ENCODE measurements at places on chromosomes 3 and 15. TPM values are rescaled to one million over a fixed set of nuclear protein-coding genes. Genes with fewer than 3 reads are reported as not detected.

Gene SEC62
- 66.4 TPM for total RNA-seq

Gene MRAS
- 16.1 TPM for total RNA-seq

Gene PATL2
- not detected for total RNA-seq

Gene GRK7
- total RNA-seq, result not detected

Gene CELF6
- 0.36 TPM for total RNA-seq

Gene ACTR8
- 29.8 TPM for total RNA-seq

Gene RPUSD2
- total RNA-seq, result 20.5 TPM

Gene GHSR
- total RNA-seq, result not detected

Gene CCR2
- total RNA-seq, result not detected

Gene CACNA2D3
- total RNA-seq, result 1.6 TPM

Gene UBAP1L
- 2.8 TPM for total RNA-seq

Gene GPR62
- total RNA-seq, result 0.41 TPM

Gene GP5
- 0.09 TPM for total RNA-seq

- DNase-seq, result peak; percentile 95
Measured at GRCh38 chr15:72155635-72156616, 37.7 kb downstream of the SENP8 start.

- DNase-seq, result peak; percentile 72
Measured at GRCh38 chr15:40441565-40442531, 1.1 kb downstream of the BAHD1 start.

- DNase-seq, result no peak
Measured at GRCh38 chr15:86550075-86550474, 470.4 kb downstream of the AGBL1 start.

DNA sequence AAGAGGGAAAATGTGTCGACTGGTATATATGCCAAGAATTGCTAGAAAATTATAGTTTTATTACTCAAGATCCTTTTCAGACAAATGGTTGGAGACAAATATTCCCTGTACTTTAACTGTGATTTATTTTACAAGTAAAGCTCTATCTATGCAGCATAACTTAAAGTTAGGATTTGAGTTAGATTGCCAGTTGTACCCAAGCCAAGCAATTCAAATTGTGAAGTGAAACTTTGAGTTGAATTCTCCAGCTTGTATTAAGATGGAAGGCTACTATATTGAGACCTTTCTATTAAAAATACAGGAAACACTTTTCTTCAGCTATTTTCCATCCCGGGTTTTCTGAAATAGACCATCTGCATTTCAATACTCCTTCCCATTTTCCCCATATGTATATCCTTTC, 333.1 kb upstream of the RBMS3 start:
- DNase-seq, result no peak

DNA sequence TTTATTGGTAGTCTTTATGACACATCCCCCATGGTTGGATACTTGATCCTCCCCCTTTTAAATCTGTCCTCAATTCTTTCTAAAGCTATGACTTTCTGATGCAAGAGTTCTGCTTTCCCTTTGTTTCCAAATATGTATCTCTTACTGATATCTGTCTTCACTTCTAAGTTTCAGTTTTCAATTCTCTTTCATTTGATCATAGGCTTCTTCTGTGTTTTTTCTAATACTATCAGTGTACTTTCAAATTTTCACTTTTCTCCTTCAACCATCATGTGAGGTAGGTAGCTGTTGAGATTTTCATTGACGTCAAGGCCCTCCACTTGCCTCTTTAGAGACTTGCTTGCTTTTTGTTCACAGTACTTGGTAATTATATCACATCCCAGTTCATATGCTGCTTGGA, 436.5 kb downstream of the CNTN4 start:
- DNase-seq, result no peak

GRCh38 chr3:66177026-66177425, 43.8 kb upstream of the SLC25A26 start:
- no peak for DNase-seq

- no peak for DNase-seq
Measured at GRCh38 chr3:134802428-134803050, 7.5 kb downstream of the EPHB1 start.

- DNase-seq, result no peak
Measured at GRCh38 chr3:135138776-135139175, 343.7 kb downstream of the EPHB1 start.

DNA sequence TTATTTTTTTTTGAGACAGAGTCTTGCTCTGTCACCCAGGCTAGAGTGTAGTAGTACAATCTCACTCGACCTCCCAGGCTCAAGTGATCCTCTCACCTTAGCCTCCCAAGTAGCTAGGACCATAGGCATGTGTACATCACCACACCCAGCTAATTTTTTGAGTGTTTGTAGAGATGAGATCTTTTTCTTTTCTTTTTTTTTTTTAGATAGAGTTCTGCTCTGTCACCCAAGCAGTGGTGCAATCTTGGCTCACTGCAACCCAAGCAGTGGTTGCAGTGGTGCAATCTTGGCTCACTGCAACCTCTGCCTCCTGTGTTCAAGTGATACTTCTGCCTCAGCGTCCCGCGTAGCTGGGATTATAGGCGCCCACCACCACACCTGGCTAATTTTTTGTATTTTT, 5.2 kb downstream of the CEP97 start:
- DNase-seq, result no peak

- DNase-seq, result no peak
Measured at GRCh38 chr15:36755341-36756000, 176.0 kb downstream of the CDIN1 start.

GRCh38 chr3:184409331-184409926, 29.6 kb downstream of the CHRD start:
- no peak for DNase-seq

GRCh38 chr3:182308328-182308727, 485.0 kb upstream of the ATP11B start:
- no peak for DNase-seq

GRCh38 chr15:31024979-31025378, 33.6 kb upstream of the MTMR10 start:
- no peak for DNase-seq

GRCh38 chr3:151625086-151625485, 108.6 kb upstream of the AADACL2 start:
- no peak for DNase-seq

DNA sequence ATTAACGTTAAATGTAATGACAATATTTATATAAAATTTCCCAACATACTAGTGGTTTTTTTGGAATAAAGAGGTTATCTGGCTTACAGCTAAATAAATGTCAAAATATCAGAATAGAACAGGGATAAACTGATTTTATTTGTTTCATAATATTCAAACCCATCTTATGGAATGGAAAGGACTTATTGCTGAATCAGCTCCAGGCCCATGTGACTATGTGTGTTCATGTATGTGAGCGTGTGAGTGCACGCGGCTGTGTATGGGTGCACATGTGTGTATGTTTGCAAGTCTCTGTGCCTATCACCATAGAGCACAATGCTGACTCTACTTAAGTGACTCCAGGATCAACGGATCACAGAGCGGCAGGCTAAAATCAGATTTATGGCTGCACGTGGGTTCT, 392.3 kb upstream of the GRM7 start:
- DNase-seq, result no peak

DNA sequence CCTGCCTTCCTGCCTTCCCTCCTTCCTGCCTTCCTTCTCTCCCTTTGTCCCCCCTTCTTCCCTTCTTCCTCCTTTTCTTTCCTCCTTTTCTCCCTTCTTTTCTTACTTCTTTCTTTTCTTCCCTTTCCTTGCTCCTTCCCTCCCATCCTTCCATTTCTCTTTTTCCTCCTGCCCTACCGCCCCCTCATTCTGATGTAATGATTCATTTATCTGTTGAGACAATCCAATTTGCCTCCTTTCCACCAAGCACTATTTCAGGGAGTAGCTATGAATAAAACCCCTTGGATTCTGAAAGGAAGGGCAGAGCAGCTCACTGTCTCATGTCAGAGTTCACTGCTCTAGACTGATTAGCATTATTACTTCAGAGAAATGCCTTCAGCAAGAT, 462.6 kb downstream of the PDCD6IP start:
- no peak for DNase-seq

DNA sequence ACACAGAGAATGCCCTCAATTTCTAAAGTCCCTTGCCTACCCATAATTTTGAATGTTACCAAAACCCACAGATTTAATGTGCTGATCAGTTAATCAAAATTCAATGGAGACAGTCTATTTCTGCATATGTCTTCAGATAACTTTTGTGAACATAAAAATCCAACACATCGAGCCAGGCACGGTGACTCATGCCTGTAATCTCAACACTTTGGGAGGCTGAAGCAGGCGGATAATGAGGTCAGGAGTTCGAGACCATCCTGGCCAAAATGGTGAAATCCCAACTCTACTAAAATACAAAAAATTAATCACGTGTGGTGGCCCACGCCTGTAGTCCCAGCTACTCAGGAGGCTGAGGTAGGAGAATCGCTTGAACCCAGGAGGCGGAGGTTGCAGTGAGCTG, 49.3 kb downstream of the PEAK1 start:
- no peak for DNase-seq

- DNase-seq, result no peak
Measured at GRCh38 chr3:42194943-42195510, 71.0 kb downstream of the CCK start.

DNA sequence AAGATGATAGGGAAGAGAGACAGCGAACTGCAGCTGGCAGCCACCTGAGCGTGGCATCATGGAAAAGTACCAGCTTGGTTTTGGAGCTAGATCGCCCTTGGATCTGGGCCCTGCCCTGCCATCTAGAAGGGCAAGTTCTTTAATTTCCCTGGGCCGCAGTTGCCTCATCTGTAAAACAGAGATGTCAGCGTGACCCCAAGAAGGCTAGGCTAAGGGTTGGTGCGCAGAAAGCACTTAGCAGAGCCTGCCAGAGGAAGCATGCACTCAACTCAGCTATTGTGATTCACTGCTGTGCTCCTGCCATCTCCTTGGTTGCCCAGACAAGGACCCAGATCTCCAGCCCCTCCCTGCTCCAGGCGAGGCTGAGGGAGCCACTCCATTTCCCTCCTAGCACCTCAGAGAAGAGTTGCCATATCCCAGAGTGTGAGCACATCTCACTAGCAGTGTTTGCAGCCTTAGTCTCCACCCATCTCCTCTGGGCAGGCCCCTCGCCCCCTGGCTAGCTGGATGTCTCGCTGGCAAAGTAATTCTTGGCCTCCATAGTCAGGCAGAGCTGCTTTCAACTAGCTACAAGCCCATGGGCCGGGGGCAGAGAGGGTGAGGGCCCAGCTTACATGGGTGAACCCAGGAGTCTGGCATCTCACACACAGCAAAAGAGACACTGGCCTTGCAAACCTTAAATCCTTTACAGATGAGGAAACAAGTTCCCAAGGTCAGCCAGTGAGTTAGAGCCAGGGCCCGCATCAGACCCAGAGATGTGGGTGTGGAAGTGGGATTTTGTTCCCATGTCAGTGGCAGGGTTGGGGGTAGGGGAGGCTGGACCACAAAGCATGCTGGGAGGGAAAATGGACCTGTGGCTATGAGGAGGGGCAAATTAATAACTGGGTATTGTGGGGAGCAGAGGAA, 280.7 kb upstream of the TLE3 start:
- peak; percentile 59 for DNase-seq

- DNase-seq, result no peak
Measured at GRCh38 chr3:175007306-175007705, 148.2 kb downstream of the NAALADL2 start.

GRCh38 chr3:197050511-197050910, 20.9 kb upstream of the MELTF start:
- no peak for DNase-seq

DNA sequence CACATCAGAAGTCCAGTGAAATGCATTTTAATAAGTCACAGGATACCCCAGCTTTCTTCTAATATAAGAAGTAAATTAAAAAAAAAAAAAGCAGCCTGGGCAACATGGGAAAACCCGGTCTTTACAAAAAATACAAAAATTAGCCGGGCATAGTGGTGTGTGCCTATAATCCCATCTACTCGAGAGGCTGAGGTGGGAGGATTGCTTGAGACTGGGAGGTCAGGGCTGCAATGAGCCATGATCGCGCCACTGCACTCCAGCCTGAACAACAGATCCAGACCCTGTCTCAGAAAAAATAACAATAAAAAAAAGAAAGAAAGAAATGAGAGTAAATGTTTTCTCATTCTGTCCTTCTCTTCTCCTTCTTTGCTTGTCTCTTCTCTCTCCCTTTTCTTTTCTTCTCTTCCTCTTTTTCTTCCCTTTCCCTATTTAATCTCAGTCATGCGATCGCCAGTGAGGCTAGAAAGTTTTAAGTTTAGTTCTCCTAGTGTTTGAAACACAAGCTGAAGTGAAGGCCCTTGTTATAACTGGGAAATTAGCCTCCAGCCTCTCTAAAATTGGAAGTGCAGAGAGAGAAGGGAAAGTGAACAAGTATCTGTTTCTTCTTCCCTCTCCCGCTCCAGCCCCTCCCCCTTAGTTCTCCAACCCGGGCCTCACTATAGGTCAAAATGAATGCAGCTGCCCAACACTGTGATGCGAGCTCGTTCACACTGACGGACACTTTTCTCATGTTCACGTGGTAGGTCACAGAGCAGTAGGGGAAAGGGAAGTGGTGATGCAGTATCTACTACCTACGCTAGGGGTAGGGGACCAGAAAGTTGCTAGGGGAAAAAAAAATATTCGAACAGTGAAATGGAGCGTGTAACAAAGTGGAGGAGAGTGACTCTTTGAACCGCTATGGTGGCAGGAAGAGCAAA, 23.5 kb upstream of the TSC22D2 start:
- peak; percentile 88 for DNase-seq
